ENCODE measurements at places on chromosomes 3 and 15.

GRCh38 chr15:57421551-57421950, 45.2 kb downstream of the CGNL1 start:
- no peaks in the 10 kb centered on the region for H3K36me3 ChIP-seq
- no peaks in the 10 kb centered on the region for H3K4me1 ChIP-seq
- no peak overlapping the region for H3K4me3 ChIP-seq
- peaks cover 10% of the 10 kb centered on the region for H3K27me3 ChIP-seq

- DNase-seq, result no peak
- no peaks in the 10 kb centered on the region for H3K4me1 ChIP-seq
- H3K27me3 ChIP-seq, result no peaks in the 10 kb centered on the region
- no peak overlapping the region for H3K27ac ChIP-seq
- H3K36me3 ChIP-seq, result peaks cover 15% of the 10 kb centered on the region
- no peak overlapping the region for H3K4me3 ChIP-seq
Observed at GRCh38 chr15:73983211-73983727, 8.8 kb downstream of the STOML1 start.

GRCh38 chr15:75695634-75696310, 16.9 kb downstream of the CSPG4 start:
- DNase-seq, result no peak
- no peak overlapping the region for H3K27ac ChIP-seq
- no peak overlapping the region for H3K4me3 ChIP-seq
- H3K4me1 ChIP-seq, result peaks cover 33% of the 10 kb centered on the region
- no peaks in the 10 kb centered on the region for H3K36me3 ChIP-seq

GRCh38 chr15:20356444-20356910, 185.1 kb downstream of the GOLGA6L6 start:
- H3K36me3 ChIP-seq, result no peaks in the 10 kb centered on the region
- no peak overlapping the region for H3K4me3 ChIP-seq
- no peaks in the 10 kb centered on the region for H3K4me1 ChIP-seq
- peaks cover 3% of the 10 kb centered on the region for H3K27me3 ChIP-seq
- peak; percentile 82 for DNase-seq

DNA sequence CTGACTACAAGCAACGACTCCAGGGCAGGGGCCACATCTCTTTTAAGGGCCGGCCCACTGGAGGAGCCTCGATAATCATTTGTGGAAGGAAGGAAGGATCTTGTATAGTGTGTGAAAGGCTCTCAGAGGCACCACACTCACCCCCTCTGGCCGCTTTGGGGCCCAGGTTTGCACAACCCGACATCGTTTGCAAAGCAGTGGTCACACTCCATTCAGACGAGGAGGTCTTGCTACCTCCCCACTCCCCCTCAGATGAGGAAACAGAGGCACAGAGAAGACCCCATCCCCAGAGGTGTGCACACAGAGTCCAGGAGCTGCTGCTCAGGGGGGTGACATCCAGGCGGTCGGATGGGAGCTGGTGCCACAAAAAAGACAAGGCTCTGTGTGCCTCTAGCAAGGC, 29.6 kb downstream of the IQSEC1 start:
- H3K27me3 ChIP-seq, result no peaks in the 10 kb centered on the region
- H3K36me3 ChIP-seq, result no peaks in the 10 kb centered on the region
- H3K4me3 ChIP-seq, result no peak overlapping the region
- H3K4me1 ChIP-seq, result no peaks in the 10 kb centered on the region

- H3K27me3 ChIP-seq, result no peaks in the 10 kb centered on the region
- no peaks in the 10 kb centered on the region for H3K36me3 ChIP-seq
- H3K4me1 ChIP-seq, result no peaks in the 10 kb centered on the region
- H3K27ac ChIP-seq, result no peak overlapping the region
Observed at GRCh38 chr3:106629215-106629832, 747.9 kb upstream of the CCDC54 start.

GRCh38 chr3:64082961-64083541, 59.8 kb upstream of the PSMD6 start:
- H3K4me1 ChIP-seq, result no peaks in the 10 kb centered on the region
- H3K27ac ChIP-seq, result no peak overlapping the region
- no peak overlapping the region for H3K4me3 ChIP-seq
- no peaks in the 10 kb centered on the region for H3K27me3 ChIP-seq
- no peak for DNase-seq
